Stimulated activated CD8-positive, alpha-beta memory T cell treated with anti-CD3 and anti-CD28 coated beads, Interleukin-15, amount 100 ng/mL, for 4 hours (primary cell): ENCODE measurements at places on chromosomes 7 and 10.

DNA sequence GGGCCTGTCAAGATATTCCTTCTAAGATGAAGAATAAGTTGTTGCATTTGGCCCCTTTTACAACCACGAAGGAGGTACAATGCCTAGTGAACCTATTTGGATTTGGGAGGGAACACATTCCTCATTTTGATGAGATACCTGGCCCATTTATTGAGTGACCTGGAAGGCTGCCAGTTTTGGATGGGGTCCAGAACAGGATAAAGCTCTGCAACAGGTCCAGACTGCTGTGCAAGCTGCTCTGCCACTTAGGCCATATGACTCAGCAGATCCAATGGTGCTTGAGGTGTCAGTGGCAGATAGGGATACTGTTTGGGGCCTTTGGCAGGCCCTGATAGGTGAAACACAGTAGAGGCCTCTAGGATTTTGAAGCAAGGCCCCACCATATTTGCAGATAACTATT is 704.6 kb downstream of the CCSER2 start:
- DNase-seq: no peak

DNA sequence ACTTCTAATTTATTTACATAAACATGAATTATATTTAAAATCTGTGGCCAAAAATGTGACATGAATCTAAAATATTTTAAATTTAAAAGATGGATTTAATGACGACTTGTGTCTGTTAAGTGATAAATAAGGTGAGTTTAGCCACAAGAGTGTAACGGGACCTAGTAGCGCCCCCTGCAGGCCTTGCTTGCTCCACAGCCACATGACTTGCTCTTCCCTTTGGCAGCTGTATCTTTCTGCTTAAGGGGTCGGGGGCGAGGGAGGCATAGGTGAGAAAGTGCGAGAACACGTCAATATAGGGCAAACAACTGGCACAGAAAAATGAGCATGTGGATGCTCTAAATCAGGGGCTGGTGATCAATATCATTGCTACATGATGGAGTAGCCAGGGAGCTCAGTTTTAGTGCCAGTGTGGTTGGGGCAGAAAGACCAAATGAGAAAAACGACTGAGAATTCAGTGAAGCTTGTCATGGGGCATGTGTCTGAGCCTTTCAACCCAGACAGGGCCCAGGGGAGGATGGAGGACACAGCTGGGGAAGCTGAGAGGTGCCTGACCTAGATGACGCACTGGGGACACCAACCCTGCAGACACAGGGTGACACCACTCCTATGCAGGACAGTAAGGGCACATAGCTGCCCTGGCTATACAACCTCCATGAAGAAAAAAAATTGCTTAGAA is 49.8 kb downstream of the PAXIP1 start:
- peak; percentile 33 for DNase-seq

GRCh38 chr10:102744374-102745051 is 765 bp downstream of the WBP1L start:
- DNase-seq: no peak

DNA sequence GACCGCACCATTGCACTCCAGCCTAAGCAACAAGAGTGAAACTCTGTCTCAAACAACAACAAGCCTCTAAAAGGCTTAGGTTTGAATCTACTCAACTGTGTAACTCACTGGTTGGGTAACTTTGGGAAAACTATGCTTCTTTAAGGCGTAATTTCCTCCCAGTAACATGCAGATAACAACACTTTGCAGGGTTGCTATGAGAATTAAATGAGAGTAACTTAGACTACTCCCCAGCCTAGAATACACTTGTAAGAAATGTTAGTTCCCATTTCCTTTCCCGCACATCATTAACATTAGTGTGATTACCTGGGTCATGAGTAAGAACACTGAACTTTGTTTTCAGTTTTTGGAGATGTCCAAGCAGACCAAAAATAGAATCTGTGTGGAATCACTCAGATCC is 5.4 kb upstream of the MYPN start:
- no peak for DNase-seq

GRCh38 chr10:108388706-108389105 is 1224.2 kb upstream of the SORCS1 start:
- no peak for DNase-seq

DNA sequence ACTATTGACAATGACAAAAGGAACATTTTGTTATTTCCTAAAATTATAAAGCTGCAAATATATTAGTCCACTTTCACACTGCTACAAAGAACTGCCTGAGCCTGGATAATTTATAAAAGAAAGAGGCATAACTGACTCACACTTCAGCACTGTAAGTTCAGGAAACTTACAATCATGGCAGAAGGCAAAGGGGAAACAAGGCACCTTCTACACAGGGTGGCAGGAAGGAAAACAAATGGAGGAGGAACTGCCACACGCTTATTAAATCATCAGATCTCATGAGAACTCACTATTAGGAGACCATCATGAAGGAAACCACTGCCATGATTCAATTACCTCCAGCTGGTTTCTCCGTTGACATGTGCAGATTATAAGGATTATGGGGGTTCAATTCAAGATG is 203.1 kb downstream of the TPK1 start:
- DNase-seq: no peak

- DNase-seq: no peak
Measured at GRCh38 chr7:77799078-77799964, 748 bp downstream of the PHTF2 start.

GRCh38 chr10:52961323-52961722 is 188.7 kb upstream of the MBL2 start:
- no peak for DNase-seq

GRCh38 chr7:129431911-129432643 is 2.2 kb upstream of the STRIP2 start:
- DNase-seq: no peak

GRCh38 chr10:81096558-81096957 is 558.9 kb downstream of the SH2D4B start:
- no peak for DNase-seq

DNA sequence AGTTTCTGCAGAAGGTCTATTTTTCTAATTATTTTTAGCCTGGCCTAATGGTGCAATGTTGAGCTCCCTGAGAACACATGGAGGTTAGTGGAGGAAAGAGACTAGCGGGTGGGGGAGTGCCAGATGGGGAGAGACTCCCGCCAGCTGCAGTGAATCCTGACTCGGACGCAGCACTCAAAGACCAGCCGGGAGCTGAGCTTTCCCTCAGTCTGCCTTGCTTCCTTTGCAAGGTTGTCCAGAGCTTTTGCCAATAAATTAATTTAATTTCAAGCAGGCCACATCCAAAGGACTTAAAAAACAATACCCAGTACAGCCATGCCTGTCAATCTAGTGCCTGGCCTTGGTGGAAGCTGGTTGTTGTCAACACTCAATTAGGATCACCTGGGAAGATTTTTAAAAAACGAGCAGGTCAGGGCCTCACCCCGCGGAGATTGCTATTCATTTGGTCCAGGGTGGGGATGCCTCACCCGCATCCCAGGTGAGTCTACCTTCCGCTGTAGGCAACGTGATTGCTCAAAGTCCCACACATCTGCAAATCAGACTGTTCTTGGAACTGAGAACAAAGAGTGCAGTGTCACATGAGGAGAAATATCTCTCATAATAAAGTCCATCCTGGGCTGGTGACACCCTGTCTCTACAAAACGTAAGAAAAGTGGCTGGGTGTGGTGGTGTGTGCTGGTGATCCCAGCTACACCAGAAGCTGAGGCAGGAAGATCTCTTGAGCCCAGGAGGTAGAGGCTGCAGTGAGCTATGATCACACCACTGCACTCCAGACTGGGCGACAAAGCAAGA is 4.0 kb downstream of the CLRN3 start:
- no peak for DNase-seq

GRCh38 chr7:93981480-93981874 is 22.7 kb downstream of the BET1 start:
- DNase-seq: no peak

DNA sequence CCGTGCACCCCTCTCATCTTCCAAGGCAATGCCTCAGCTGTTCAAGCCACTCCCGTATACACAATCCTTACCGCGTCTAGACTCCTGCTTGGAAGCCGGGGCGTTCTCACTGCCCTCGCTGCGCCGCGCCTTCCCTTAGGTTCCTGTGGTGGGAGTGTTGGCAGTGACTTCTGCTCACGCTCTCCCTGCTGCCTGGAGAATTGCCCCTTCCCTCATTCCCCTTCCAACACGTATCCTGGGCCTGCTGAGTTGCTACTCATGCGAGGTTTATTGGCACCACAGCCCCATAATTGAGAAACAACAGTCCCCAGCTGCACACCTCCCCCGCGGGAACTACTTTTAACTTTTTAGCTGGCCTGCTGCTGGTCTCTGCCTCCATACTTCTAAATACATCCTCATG is 31.9 kb downstream of the RBM17 start:
- no peak for DNase-seq

DNA sequence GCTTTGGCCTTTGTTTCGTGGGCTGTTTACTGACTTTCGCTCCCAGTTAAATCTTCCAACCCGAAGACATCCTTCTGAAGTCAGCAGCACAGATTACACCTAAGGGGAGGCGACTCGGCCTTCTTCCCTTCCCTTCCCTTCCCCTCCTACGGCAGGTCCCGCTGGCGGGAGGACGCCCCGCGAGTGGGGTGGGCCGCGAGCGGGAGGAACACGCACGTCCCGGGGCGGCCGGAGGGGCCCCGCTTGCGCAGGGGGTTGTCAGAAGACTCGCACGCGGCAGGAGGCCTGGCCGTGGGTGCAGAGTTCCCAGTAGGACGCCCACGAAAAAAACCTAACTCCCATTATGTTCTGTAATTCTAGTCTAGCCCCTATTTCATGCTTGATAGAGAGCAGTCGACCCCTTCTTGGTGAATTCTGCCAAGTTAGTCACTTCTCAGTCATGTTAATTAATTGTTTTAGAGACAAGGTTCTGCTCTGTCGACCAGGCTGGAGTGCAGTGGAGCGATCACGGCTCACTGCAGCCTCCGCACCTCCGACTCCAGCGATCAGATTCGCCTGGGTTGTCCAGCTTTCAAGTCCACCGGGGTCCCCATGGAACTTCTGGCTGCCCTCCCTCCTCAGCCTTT is 19.2 kb upstream of the ZNF32 start:
- no peak for DNase-seq

GRCh38 chr7:102439963-102440795 is 6.8 kb downstream of the ORAI2 start:
- DNase-seq: no peak

GRCh38 chr7:46035166-46035565 is 114.1 kb upstream of the IGFBP3 start:
- DNase-seq: no peak

DNA sequence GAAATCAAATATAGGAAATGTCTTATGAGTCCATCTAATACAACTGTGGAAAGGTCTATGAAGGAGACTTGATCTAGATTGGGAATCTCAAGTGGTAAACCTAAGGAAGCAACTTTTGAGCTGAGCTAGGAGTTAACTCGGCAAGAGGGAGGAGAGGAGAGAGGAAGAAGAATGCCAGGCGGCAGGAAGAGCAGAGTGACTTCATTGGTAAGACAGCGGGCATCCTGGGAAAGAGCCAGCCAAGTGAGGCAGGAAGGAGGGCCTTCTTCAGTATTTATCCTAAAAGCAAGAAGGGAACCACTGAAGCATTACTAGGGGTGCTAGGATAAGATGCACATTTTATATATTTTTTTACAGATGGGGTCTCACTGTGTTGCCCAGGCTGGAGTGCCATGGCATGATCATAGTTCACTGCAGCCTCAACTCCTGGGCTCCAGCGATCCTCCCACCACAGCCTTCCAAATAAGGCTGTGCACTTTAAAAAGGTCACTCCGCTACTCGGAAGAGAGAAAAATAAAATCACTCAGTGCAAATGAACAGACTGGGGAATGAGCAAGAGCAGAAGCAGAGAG is 2.0 kb downstream of the BCL7B start:
- no peak for DNase-seq

DNA sequence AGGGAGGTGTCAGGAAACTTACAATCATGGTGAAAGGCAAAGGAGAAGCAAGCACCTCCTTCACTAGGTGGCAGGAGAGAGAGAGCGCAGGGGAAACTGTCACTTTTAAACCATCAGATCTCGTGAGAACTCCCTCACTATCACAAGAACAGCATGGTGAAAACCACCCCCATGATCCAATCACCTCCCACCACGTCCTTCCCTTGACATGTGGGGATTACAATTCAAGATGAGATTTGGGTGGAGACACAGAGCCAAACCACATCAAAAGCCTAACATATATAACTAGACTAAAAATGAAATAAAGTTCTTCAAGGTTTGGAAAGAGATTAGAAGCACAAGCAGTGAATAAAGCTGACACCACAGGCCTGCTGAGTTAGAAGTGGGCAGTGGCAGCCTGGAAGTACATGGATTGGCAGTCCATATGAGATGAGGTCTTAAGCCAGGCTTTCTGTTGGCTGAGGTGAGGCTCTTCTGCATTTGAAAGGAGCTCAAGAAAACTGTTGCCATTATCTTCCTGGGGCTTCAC is 96.4 kb upstream of the MDFIC start:
- DNase-seq: no peak

GRCh38 chr7:2821161-2821841 is 22.8 kb downstream of the GNA12 start:
- DNase-seq: no peak

DNA sequence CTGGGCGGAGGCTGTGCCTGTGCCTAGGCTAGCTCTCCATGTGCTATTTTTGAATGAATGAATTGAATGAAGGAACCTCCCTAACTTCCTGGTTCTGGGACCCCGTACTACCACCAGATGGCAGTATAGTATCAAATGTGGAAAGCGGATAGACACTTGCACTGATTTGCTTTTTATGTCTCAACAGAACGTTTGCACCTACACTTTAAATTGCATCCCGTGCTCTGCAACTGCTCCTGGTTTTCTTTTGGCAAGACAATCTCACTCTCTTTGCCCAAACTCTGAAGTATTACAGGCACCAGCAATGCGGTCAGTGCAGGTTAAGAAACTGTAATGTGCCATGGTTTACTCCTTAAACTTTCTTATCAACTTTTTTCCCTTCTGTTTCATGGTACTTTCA is 6.5 kb downstream of the FZD8 start:
- DNase-seq: no peak

GRCh38 chr7:51029131-51029530 is 246.4 kb upstream of the GRB10 start:
- DNase-seq: no peak

- DNase-seq: peak; percentile 30
Measured at GRCh38 chr10:86585037-86585929, 63.7 kb upstream of the WAPL start.

- no peak for DNase-seq
Measured at GRCh38 chr10:727162-727790, 37.8 kb upstream of the DIP2C start.

GRCh38 chr10:86294346-86295265 is 72.0 kb downstream of the GRID1 start:
- no peak for DNase-seq

DNA sequence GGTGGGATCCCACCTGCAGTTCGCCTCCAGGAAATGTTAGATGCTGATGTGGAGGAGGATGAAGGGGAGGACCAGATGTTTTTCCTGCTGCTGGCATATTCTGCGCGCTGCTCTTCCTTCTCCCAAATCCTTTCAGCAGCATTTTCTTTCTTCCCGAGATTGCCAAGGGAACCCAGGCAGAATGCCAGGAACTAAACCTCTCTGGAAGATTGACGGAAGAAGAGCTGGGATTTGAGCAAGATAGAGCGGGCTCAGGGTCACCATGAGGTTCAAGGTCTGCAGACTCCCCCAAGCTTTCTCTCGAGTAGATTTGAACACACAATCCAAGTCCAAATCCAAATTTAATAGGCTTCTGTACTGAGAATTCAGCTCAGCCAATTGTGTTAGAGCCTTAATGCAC is 345.2 kb upstream of the C7orf33 start:
- no peak for DNase-seq

- peak; percentile 13 for DNase-seq
Measured at GRCh38 chr7:129635300-129636029, 23.9 kb downstream of the NRF1 start.
